ENCODE measurements at places on chromosomes 3 and 15.

- no peak for DNase-seq
Observed at GRCh38 chr15:90924375-90924774, 8.0 kb downstream of the HDDC3 start.

DNA sequence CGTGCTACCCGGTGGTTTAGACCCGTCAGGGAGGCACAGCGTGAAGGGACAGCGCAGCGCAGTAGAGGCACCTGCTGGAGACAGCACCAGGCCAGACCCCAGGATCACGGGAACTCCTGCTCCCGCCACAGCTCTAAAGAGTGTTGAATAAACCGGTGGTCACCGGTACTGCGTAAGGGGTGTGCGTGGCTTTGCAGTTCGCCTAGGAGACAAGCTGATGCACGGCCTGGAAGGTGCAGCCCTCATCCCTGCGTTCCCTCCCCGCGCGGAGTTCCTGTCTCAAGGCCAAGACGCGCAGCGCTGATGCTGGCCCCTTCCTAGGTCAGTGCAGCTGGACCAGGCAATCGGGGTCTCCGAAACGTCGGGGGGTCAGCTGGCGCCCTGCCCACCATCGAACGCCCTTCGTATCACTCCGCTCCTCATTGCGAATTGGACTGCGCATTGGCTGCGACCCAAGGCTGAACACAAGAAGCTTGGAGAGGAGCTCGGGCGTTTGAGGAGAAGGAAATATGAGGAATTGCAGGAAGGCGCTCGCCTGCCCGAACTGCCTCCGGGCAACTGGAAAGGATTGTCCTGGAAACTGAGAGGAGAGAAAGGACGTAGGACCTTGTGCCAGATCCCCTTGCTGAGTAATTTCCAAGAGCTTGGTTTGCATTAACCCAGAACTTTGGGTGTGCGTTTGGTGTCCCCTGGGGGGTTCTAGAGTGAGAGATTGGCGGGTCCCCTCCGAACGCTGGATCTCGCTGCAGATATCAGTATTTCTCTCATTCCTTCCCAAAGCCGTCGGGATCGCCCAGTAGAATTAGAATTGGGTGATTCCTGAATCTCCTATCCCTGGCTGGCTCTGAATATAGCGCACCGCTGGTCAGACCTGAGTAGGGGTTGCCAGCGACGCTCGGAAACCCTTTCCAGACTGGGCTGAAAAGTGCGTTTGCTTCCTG is 2.3 kb upstream of the SOX14 start:
- DNase-seq, result no peak

DNA sequence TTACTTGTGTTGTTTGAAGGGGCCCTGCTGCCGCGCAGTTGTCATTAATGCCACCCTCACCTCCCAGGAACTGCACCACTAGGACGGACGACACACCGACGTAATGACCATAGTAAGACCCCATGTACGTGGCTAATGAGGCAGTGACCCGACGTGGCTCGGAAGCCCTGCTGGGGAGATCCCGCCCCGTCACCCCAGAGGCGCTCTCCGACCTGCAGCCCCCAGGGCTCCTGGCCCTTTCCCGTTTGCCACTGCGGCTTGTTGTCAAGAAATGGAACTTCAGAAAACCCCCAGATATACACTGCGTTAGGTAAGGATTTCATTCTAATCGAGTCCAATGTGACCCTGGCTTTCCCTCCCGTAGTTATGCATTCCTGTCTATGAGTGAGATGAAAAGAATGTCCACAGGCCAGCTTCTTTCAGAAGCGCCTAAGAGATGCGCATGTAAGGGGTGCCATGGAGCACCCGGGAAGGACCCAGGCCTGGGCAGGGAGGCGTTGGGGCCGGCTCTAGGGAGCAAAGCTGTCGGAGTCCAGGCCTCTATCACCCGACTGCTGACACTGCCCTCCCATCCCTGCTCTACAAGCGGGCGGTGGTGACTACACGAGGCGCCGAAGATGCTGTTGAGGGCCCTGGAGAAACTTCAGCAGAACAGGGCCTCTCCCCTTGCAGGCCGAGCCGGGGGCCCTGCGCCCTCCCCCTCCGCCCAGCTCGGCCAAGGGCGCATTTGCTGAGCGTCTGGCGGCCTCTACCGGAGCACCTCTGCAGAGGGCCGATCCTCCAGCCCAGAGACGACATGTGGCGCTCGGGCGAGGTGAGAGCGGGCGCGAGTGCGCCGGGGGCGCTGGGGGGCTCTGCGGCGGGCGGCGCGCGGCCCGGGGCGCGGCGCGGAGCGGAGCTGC is at the start of gene GABRA5:
GABRA5 (plus strand) TSS at position 765 of the 902 bp plus-strand sequence. CDS start 2,187 bp downstream, outside the sequence.
- peak; percentile 73 for DNase-seq

DNA sequence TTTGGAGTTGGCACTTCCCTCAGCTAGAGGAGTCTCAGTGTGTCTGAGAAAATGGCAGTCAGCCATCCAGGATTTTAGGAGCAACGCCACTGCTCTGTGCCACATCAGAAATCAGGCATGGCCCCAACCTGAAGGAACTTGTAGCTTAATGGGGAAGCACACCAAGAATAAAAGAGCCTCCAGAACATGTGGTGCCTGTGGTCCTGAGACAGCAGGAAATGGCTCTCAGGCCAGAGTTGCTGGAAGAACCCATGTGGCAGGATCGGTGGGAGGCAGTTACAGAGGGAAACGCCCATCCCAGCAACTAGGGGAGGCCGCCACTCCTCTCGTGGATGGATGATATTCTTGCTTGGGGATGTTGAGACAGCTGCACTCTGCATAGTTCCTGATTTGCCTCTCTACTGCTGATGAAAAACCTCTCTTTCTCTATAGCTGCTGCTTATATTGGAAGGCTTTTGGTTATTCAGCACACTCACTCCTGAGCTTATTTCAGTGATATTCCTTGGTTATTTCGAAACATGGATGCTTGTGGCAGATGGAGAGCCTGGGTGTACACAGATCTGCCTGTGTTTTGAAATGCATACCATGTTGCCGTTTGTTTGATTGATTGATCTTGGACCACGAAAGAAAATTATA is 52.4 kb downstream of the KLHL25 start:
- peak; percentile 19 for DNase-seq

DNA sequence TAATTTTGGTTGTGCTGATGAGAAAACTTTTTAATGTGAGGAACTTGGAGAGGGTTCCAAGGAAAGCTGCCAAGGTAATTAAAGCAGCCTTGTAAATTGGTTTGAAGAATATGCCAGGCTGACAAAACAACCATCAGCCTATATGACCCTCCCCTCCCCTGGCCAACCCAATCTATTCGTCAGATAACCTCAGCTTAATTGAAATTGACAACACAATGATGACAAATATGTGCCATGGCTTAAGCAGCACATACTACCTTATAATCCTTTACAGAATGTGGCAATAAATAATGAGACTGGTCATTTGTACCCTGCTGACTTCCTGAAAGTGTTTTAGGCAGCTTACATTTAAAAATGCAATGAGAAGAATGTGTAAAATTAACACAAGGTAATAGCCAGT is 118.2 kb downstream of the EFHB start:
- DNase-seq, result no peak

DNA sequence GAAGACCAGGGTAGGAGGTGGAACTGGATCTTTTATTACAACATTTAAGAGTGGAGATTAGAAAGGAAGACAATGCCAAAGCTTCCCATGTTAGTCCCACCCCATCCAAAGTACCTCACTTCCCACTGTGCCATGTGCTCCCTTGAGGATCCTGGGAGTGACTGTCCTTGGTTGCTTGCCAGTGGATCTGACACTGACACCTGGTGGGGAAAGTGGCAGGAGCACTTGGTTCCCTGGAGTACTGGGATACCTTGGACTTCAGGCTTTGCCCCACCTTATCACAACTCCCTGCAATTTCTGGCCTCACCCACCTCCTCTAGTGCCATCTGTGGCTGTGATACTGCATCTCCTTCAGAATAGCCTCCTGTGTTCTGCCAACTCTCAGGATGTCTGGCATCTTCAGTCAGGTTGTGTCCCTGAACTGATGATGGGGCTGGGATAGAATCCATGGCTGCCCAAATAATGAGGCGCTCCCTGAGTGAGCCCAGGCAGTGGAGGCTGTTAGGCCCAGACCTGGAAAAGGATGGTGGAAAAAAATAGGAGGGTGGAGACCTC is 1.3 kb downstream of the ELL3 start:
- DNase-seq, result peak; percentile 63

DNA sequence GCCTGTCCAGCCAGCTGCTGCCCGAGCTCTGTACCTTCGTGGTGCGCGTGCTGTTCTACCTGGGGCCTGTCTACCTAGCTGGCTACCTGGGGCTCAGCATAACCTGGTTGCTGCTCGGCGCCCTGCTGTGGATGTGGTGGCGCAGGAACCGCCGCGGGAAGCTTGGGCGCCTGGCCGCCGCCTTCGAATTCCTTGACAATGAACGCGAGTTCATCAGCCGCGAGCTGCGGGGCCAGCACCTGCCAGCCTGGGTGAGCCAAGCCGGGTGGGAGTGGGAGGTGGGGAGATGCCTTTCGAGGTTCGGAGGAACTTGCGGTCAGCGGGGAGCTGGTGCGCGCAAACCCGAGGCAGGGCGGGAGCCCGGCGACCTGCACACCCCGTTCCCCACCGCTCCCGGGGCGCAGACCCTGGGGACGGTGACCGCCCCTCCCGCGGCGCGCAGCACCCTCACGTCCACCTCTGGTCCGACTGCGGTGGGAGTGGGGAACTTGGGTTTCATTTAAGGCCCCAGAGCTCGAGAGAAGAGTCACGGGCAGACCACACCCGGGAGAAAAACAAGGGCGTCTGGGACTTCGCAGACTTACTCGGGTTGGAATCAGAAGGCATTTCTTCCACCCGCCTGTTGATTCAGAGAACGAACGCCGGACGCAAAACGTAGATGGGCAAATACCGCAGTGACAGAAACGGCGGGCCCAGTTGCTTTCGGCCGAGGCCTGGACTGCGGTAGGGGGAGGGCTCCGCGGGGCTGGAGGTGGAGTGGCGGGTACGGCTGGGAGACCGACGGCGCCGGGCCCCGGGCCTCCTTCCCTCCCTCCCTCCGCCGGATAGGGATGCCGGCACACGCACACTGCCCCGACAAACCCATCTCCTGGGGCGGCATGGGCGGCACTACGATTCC is 708 bp downstream of the ESYT3 start:
- DNase-seq, result no peak

Measured in fibroblast of skin of back (primary cell).